AG08395 (cell line): ENCODE measurements at places on chromosomes 11 and 22.

DNA sequence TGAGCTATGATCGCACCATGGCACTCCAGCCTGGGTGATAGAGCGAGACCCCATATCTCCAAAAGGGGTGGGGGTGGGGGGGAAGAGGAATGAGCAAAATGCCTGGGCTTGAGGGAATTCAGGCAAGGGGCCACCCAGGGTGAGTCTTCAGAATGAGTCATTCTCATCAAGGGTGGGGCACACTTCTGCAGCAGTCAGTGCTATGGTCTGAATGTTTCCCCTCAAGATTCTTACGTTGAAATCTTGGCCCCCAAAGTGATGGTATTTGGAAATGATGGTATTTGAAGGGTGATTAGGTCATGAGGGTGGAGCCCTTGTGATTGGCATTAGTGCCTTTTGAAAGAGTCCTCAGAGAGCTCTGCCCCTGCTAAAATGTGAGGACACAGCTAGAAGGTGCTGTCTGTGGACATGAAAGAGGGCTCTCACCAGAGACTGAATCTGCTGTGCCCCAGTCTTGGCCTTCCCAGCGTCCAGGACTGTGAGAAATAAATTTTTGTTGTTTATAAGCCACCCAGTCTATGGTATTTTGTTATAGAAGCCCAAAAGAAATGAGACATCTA, 86.4 kb upstream of the THY1 start:
- DNase-seq = peak; percentile 31

DNA sequence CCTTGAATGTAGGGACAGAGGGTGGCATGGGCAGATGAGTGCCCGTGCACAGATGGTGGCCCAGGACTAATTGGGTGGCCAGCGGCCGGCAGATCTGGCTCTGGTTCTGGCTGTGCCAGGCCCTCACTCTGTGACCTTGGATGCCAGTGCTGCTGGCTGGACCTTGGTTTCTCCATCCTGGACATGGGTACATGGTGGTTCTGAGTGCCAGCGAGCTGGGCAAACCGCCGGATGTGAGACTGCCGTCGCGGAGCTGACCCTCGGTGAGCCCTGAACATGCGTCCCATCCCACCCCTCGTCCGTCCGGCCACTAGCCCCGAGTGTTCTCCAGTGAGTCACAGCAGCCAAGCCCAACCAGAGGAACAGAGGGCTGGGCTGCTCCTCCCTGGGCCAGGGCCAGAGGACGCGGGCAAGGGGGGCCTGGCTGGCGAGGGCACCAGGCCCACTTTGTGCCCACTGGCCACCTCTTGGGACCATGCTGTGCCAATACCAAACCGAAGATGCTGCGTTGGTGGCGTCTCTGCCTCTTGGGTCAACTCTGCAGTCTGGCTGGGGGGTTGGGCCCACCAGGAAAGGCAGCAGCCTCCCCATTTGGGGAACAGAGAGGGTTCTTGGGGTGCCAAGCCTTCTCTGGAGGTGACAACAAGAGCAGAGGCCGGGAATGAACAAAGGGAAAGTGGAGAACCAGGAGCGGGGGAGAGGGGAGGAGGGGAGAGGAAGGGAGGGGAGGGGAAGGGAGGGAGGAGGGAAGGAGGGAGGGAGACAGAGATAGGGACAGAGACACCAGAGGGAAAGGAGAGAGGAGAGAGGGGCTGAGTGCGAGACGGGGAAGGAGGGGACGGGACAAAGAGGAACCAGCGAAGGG, 10.7 kb downstream of the LSP1 start:
- DNase-seq = peak; percentile 97

DNA sequence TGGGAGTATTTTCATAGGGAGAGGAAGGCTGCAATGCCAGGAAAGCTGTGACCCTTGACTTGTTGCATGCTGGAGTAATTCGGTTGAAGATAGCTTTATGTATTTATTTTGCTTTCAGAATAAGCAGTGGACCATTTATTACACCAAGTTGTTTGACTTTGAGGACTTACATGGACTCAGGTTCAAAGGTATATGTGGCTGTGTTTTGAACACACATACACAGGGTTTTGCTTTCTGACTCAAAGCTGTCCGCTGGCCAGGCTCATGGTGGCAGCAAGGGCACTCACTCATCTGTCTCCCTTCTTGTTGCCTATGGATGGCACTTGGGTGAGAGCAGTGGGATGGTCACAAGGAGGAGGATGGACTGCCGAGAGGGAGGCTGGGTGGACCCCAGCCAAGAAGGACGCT, 6.5 kb downstream of the TIMP3 start:
- no peak for DNase-seq

DNA sequence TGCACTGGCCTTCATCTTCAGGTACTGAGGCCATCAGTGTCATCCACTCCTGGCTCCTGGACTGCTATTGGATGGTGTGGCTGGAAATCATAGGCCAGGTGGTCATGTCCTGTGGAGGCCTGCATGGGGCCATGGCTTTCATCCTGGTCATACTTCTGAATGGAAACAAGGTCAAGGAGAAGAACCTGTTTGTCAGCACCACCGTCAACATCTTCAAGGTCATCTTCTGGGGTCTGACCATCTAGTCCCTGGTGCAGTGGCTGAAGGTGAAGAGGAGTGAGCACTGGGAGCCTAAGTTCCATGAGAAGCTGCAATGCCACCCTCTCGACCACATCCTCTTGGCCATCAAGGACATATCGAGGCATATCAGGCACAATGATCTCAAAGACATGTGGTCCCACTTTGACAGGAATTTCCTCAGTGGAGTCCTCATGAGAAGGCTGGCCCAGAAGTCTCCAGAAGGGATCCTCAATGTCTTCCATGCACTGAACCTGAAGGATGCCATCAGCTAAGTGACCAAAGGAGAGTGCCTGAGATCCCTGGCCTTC, 120.0 kb upstream of the SERPIND1 start:
- DNase-seq = no peak

DNA sequence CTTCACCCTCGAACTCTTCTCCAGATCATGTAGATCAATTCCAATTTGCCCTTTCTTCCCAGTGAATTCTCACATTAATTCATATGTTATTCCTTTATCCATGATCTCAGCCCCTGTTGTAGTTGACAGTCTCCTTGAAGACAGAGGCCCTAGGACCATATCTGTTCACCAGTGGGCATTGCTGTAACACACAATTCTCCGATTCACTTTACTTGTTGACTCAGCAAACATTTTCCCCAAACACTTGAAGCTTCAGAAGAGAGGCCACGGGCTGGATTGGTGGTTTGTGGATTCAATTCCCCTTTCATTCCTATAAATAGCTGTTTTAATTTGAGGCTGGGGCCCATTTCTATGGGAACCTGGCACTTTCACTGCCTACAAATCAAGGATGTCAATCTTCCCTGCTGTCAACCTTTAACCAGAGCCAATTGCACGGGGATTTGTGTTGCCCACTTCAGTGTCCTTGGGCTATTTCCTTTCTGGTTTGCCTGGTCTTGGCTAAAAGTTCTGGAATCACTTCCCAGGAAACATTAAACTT, 393.0 kb upstream of the KIRREL3 start:
- DNase-seq = no peak

- DNase-seq = no peak
Observed at GRCh38 chr22:28710107-28710506, 30.5 kb upstream of the TTC28 start.

DNA sequence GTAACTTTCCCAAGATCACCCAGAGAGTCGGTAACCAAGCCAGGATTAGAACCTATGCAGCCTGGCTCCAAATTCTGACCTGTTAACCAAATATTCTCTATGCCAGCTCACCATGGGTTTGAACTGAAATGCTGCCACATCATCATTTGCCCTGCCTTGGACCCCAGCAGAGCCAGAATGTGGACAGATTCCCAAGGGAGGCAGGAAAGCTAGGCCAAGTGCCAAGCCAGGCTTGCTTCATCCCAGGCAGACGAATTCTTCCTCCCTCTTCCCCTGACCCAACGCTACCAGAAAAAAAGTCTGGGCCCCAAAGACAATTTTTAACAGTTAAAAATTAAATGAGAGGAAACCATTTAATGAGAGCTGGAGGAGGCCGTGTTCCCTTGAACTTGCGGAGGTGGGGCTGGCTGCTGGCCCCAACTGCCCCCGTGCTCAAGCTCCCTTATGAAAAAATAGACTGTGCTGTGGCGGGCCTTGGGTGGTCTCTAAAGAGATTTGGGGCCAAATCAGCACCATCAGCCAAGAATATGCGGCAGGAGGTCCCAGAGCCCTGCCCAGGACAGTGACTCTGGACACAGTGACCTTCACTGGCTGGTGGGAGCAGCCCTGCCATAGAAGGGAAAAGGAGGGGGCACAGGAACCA, 184.1 kb upstream of the SYT13 start:
- peak; percentile 25 for DNase-seq

DNA sequence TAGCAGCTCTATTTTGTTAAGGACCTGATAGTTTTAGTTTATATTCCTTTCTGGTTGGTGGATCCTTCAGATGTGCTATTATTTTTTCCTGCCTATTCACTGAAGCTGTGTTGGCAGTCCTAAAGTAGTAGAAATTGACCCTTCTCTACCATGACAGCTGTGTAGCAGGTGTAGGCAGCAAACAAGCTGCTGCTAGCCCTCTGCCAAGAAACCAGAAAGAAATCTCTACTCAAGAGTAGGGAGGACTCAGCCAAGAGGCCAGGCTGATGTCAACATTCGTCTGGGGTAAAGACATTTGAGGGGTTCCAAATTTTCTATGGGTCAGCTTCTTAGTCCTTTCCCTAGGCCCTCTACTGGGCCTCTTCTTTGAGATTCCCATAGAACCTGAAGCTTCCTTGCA, 51.2 kb downstream of the CSTF3 start:
- DNase-seq = no peak

DNA sequence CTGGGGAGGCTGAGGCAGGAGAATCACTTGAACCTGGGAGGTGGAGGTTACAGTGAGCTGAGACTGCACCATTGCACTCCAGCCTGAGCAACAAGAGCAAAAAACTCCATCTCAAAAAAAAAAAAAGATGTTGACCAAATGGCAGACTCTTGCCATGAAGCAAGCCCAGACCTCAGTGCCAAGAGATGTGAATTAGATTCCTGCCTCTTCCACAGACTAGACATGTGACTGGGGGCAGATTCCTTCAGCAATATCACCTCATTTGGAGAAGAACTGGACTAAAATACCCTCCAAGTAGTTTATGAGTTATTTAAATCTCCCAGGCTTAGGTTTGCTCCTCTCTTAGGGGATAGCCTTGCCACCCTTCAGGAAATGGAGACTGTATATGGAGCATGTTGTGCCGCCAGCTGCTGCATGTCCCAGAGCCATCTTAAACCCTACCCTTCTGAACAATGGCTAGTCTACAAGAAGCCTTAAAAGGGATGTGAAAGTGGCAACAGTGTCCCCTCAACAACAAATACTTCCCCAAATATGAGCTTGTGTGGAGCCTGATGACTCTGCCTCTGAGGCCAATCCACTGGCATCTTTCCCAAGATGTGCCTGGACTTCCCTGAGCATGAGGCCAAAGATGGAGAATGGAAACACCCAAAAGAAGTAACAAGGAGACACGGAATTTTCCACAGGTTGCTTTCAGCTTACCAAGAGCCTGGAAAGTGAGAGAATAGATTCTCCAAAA, 763 bp upstream of the MS4A7 start:
- DNase-seq = no peak

DNA sequence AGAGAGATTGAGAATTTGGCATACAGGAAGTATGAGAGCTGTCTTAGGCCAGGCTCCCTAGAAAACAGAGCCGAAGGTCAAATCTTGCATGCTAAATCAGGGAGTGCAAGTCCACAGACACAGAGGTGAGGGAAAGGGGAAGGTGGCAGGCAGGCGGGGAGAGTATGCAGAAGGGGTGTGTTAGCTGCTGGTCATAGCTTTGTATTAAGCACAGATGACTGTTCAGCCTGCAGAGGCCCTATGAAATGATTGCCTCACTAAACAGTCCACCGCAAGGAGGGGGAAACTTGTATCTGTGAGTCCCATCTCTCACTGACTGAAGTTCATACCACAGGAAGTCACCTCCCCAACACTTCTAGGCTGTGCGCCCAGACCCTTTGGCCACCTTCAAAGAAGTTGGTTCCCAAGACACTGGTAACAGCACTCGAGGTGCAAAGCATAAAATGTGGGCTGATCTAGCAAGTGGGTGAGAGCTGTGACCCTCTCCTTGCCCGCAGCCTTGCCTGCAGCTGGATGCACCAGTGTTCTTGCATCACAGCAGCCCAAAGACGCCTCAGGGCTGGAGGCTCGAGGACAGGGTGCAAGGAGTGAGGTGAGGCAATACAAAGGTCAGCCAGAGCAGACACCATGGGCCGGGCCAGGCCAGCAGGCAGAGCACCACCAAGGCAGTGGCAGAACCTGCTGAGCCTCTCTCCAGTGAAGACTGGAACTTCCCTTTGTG, 115.3 kb upstream of the TBCEL start:
- no peak for DNase-seq

- DNase-seq = no peak
Observed at GRCh38 chr11:61007383-61007955, 36.0 kb downstream of the CD6 start.

- no peak for DNase-seq
Observed at GRCh38 chr22:46104170-46104880, 46.0 kb upstream of the PPARA start.

DNA sequence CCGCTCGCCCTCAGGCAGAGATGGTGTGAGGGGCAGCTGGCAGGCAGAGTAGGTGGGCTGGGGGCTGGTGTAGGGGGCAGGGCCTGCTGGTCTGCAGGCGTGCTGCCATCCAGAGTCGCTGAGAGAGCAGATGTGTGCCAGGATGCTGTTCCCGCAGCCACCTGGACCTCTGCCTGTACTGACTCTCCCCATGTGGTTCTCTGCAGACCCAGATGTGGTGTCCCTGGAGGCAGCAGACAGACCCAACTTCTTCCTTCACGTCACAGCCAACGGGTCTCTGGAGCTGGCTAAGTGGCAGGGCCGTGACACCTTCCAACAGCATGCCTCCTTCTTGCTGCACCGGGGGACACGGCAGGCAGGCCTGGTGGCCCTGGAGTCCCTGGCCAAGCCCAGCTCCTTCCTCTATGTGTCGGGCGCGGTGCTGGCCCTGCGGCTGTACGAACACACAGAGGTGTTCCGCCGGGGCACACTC, 58.6 kb downstream of the OTOG start:
- DNase-seq = no peak

- DNase-seq = no peak
Observed at GRCh38 chr22:40410272-40410671, 39.9 kb downstream of the SGSM3 start.

GRCh38 chr11:30774496-30775232, 188.5 kb upstream of the MPPED2 start:
- DNase-seq = no peak

GRCh38 chr11:73030130-73030529, 112.0 kb downstream of the FCHSD2 start:
- no peak for DNase-seq

DNA sequence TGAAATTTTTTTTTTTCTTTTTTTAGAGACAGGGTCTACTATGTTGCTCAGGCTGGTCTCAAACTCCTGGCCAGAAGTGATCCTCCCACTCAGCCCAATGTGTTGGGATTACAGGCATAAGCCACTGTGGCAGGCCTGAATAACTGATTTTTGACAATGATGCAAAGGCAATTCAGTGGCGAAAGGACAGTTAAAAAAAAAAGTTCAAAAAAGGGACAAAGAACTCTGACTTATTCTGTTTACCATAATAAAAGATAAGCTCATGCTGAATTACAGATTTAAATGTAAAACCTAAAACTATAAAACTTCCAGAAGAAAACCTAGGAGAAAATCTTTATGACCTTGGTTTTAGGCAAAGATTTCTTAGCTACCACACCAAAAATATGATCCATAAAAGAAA, 48.9 kb downstream of the ATG16L2 start:
- no peak for DNase-seq
